Renal cortex interstitium (tissue), 15 donors: ENCODE measurements at places on chromosomes 1 and 21.

DNA sequence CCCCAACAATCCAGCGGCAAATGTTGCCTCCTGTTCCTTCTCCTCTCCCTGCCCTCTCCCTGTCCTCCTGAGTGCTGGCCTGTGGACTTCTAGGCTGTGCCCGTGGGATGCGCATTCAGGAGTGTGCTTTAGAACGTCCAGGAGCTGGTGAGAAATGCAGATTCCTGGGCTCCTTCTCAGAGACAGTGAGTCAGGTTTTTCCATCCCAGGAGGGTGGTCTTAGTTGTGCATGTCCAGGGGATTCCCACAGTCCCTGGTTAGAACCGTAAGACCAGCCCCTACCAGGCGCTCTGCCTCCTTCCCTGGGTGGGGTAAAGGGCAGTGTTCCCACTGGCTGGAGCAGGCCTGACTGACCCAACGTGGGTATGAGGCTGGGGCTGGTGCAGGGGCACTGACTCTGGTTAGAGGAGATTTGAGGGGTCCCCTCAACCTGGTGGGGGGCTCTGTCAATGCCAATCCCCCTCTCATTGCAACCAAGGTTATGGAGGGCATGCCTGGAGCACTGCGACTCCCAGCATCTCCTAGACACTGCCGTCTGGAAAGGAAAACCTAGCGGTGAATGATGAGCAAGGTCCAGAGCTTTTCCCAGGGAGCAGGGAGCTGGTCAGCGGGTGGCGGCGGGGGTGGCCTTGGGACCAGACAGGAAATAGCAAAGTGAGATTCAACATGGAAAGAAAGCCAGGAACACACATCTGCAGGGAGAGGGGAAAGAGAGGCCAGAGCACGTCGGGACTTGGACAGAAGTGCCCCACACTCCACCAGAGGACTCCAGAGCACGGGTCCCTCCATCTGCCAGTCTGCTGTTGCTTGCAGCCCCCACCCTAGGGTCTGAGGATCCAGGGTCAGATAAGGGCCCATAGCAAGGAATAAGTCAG lies 38.5 kb downstream of the HSPG2 start:
- no peak for DNase-seq

- no peak for DNase-seq
Measured at GRCh38 chr21:46091631-46092025, 6.3 kb upstream of the COL6A2 start.

DNA sequence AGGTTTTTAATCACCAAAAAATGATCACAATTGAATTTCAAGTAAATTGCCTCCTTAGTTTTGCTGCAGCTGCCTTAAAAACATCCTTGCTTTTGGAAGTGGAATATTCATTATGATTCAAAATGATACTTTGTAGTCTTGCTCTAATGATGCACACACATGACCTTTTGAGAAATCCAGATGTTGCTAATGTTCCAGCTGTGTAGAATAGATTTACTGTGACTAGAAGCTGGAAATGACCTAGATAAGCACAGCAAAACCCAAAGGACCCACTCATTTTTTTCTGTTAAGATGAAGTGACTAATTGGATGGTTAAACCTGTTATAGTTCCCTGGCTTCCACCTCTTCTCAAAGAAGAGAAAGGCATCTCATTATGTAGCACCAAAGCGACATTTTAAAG lies 64.6 kb upstream of the RALGPS2 start:
- DNase-seq: no peak

DNA sequence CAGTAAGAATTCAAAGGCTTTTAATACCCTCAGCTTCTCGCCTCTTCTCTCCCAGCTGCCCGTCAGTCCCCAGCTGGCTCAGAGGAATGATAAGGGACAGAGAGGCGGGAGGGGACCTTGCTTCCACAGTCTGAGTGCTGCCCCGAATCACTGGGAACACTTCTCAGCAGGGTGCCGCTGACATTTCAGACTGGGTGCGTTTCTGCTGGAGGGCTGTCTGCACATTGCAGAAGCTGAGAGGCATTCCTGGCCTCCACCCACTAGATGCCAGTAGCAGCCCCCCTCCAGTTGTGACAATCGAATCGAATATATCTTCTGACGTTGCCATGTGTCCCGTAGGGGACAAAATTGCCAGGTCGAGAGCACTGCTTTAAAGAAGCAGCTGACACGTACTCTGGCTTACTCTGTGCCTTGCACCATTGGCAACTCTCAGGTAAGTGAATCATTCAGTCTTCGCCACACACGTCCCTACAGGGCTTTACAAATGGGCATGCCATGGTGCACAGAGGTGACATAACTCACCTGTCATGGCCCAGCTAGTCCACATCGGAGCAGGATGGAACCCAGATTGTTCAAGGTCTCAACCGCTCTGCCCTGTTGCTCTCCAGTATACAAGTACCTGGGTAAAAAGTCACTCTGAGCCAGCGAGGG lies 23.9 kb downstream of the CTNNBIP1 start:
- no peak for DNase-seq
